Hematopoietic multipotent progenitor cell treated with erythropoietin and hydrocortisone succinate and interleukin-3 and kit ligand, for 17 days (in vitro differentiated cells): ENCODE measurements at places on chromosomes 4 and X.

GRCh38 chr4:124060261-124060918, 652.1 kb downstream of the ANKRD50 start:
- DNase-seq, result no peak

DNA sequence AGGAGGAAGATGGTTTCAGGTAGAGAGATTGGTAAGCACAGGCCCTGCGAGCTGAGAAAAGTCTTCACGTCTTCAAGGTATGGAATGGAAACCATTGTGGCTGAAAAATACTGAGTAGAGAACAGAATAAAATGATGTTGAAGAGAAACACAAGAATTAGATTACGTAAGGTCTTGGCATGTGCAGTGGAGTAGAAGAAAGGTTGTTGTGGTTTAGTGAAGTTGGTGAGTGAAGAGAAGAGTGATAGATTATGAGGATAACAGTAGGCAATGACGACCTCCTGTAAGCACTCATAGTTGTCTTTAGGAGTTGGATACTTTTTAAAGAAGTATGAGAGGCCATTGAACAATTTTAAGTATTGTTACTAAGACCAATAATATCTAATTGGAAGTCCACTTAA, 642.6 kb downstream of the PCDH7 start:
- DNase-seq, result no peak

- no peak for DNase-seq
These were observed 81.4 kb downstream of the FBXW7 start for GRCh38 chr4:152454398-152455011.

GRCh38 chr4:3044870-3045819, 29.2 kb downstream of the HTT-AS start:
- no peak for DNase-seq

DNA sequence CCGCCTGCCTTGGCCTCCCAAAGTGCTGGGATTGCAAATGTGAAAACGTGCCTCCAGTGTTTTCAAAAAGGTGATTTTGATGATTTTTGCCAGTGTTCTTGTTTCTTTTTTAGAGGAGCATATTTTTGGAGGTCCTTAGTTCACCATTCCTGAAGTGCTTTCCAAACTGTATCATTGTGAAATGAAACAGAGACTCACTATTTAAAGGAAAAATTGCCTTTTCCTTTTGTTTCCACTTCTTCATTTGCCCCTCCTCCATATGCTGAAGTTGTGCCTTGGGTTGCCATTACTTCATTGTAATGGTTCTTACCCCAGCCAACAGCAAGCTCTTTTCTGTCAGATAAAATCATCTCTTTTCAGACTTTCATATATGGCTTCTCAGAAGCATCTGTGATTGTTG, 164.4 kb downstream of the FNIP2 start:
- no peak for DNase-seq

GRCh38 chr4:70768301-70768948, 46.7 kb downstream of the RUFY3 start:
- no peak for DNase-seq

- DNase-seq, result no peak
These were observed 26.0 kb downstream of the CAPN6 start for GRCh38 chrX:111244235-111244750.

DNA sequence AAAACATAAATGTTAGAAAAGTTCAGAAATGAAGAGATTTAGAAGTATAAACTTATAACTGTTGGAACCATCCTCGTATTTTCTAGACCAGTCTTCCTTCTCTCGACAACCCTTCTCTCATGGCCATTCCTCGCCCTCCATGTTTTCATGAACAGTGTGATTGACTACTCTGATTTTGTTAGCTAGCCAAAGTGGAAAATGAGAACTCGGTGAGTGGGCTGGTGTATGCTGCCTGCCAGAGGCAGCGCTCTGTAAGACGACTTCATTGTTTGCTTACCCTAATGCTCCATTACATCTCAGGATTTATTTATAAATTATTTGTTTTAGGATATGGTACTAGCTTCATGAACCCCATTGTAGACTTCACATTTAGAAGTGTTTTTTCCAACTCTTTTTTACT, 153.0 kb downstream of the CBR4 start:
- no peak for DNase-seq
